ENCODE measurements at places on chromosomes 5 and 9.

DNA sequence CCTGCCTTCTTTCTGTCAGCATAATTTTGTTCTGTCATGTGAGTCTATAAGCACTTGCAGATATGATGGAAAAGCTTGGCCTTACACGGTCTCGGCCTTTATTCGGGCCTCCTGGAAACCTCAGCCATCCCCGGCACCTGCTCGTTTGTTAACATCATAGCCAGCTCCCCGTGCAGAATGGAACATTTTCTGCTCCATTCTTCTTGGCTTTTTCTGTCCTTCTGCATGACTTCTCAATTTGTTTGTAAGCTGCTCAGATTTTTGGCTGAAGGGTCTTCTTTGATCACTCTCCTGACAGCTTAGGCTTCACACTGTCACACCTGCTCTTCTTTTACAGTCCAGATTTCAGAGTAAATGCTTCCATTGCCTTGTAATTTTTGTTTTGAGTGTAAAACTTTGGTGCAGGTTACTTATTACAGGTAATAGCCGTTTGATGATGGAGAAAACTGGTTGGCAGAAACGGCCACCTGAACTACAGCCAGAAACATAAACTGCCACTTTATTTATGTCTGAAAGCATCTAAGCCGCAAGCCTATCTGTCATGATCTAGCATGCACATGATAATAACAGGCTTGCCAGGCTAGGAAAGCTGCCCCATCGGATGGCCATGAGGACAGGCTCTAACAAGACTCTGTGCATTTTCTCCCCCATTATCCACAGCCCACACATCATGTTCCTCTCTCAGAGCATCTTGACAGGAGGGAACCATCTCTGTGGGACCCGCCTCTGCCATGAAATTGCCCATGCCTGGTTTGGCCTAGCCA, 197.0 kb downstream of the AOPEP start:
- no peak for DNase-seq

GRCh38 chr5:40619421-40619820, 60.3 kb upstream of the PTGER4 start:
- DNase-seq = no peak

- DNase-seq = no peak
Observed at GRCh38 chr5:11898-12297, 80.1 kb upstream of the PLEKHG4B start.

DNA sequence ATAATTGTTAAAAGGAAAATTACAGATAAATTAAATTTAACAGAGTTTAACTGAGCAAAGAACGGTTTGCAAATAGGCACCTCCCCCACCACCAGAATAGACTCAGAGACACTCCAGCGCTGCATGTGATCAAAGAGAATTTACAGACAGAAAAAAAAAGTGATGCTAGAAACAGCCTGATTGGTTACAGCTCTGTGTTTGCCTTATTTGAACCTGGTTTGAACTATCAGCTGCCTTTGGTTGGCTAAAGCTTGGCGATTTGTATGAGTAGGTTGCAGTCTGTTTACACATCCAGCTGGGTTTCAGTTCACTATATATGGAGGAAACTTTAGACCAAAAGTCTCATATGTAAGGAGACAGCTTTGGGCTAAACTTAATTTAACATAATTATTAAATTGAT, 249.1 kb downstream of the ENC1 start:
- no peak for DNase-seq

- no peak for DNase-seq
Observed at GRCh38 chr5:150079909-150080461, 6.4 kb downstream of the CSF1R start.

DNA sequence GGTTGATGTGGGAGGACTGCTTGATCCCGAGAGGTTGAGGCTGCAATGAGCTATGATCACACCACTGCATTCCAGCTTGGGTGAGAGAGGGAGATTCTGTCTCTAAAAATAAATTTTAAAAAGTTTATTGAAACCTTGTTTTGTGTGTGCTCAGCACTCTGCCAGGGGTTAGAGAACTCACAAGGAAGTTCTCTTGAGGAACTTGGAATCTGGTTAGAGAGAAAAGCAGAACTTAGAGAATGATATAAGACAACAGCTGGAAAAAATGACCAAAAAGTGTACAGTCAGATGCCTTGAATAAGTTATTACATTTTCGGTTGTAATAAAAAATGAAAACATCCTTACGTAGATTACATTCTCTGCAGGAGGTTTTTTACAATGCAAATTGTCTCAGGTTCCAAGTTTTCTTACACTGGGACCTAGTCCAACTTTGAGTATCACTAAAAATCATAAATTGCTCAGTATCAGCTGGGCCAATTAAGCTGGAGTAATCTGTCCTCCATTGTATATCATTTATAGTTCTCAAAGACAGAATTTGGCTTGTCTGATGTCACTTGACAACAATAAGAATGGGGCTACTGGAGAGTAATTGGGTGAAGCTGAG, 21.7 kb upstream of the TENT2 start:
- DNase-seq = no peak

DNA sequence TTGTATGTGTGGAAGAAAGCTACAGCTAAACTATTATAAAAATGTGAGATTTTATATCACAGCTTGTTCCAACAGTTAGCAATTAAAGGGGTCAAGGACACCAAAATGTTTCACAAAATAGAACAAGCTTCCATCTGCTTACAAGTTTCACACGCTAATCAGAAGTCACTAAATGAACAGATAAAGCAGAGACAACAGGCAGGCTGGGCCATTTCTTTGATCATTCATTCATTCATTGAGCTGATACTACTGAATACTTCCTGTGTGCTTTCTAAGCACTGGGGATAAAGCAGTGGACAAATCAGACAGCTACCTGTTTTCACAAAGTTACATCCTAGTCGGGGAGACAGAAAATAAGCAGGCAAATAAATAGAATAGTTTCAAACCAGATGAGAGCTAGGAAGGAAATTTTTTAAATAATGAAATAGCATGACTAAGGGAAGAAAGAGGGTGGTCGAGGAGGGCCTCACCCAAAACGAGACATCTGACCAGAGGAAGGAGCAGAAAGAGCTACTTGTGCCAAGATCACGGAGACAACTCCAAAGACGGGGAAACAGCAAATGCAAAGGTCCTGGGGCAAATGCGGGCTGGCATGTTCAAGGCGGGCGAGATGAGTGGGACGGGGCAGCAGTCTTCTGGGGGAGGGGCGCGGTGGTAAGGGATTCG, 1.2 kb downstream of the MAPK9 start:
- no peak for DNase-seq

- no peak for DNase-seq
Observed at GRCh38 chr5:176829320-176829719, 19.0 kb downstream of the UNC5A start.

GRCh38 chr9:31119890-31120454, 1264.5 kb upstream of the ACO1 start:
- DNase-seq = peak; percentile 64

GRCh38 chr5:64140018-64140417, 25.6 kb upstream of the RNF180 start:
- no peak for DNase-seq

- DNase-seq = peak; percentile 35
Observed at GRCh38 chr5:77852514-77853352, 76.6 kb upstream of the TBCA start.

DNA sequence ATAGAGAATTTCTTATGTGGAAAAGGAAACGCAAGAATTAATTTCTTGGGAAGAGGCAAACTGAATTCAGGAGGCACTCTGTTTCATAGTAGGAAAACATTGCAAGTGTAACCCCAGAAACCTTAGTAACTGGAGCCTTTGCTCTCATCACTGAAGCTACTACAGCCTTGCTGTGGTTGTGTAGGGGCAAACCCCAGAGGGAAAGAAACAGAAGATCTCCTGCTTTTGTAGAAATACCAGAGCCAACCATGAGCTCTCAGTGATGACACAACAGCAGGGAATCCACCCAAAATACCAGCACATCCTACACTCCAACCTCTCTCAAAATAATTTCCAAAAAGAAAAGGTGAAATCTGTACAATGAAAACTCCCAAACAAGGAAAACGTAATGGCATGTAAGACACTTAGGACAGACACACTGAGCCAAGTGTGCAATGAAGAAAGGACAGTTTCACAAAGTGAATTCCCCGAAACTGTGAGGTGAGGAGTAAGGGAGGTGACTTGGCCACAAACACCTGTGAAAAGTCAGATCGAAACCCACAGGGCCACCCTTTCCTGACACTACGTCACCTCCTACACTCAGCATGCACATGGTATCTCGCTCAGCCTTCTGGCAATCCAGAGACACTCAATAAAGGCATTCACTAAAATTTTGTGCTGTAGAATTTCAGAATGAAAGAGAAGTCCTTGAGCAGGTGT, 8.5 kb upstream of the ACSL6 start:
- DNase-seq = peak; percentile 85

GRCh38 chr9:37302277-37302676, 120.2 kb upstream of the GRHPR start:
- peak; percentile 81 for DNase-seq

DNA sequence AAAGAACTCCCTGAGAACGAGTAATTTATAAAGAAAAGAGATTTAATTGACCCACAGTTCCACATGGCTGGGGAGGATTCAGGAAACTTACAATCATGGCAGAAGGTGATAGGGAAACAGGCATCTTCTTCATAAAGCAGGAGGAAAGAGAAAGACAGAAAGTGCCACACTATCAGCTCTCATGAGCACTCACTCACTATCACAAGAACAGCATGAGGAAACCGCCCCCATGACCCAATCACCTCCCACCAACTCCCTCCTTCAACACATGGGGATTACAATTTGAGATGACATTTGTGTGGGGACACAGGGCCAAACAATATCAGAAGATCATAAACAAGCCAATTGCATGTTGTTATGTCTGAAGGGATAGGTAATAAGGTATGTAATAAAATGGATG, 935.9 kb upstream of the COX7C start:
- DNase-seq = no peak
